Right kidney (tissue), 9 donors: ENCODE measurements at places on chromosomes 13 and 19.

DNA sequence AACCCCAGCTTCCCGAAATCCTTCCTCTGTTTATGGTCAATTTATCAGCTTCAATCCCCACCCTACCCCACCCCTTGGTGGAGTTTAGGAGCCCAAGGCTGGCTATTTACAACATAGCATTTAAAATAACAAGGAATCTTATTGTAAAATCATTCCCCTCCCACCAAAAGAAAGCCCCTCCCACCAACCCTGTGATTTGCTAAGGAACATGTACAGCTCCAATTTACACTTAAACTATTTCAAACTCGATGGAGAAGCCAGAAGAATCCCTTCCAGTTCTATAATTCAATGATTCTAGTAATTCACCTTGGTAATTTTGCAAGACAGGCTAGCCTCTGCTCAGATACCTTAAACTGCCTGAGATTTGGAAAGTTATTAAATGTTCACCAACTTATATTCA is 3.0 kb downstream of the LATS2 start:
- DNase-seq: no peak

- DNase-seq: no peak
Observed at GRCh38 chr13:33073338-33073737, 57.1 kb downstream of the KL start.

GRCh38 chr19:38928391-38929001 is 2.1 kb downstream of the SARS2 start:
- no peak for DNase-seq

GRCh38 chr19:7213628-7214323 is 80.4 kb downstream of the INSR start:
- DNase-seq: no peak

DNA sequence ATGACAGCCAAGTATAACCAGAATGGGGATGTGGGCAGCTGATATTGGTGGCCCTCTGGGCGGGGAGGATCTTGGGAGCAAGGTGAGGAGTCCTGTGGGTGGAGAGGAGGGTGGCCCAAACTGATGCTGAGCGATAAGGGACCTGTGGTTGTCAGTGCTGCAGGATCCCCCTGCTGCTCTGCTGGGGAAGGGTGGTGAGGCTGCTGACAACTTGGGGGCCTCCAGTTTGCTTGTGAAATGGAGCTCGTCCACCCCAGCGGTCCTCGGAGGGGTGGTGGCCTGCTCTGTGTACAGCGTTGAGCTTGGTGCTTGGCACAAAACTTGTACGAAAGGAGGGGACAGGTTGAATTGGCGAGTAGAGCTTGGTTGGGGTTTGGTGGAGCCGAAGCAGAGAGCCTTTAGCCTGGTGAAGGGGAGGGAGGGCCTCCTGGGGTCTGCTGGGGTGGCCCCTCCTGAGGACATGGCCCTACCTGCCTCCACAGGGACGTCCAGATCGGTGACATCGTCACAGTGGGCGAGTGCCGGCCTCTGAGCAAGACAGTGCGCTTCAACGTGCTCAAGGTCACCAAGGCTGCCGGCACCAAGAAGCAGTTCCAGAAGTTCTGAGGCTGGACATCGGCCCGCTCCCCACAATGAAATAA is 2.9 kb downstream of the RPS11 start:
- no peak for DNase-seq
